Activated naive CD4-positive, alpha-beta T cell treated with anti-CD3 and anti-CD28 coated beads, Interleukin-2, amount 50 U/mL, for 72 hours (primary cell): ENCODE measurements at places on chromosomes 3 and 15. TPM values are rescaled to one million over a fixed set of nuclear protein-coding genes. Genes with fewer than 3 reads are reported as not detected.
A peak's percentile ranks its signal among the peaks of the same experiment; 100 is the strongest.

DNA sequence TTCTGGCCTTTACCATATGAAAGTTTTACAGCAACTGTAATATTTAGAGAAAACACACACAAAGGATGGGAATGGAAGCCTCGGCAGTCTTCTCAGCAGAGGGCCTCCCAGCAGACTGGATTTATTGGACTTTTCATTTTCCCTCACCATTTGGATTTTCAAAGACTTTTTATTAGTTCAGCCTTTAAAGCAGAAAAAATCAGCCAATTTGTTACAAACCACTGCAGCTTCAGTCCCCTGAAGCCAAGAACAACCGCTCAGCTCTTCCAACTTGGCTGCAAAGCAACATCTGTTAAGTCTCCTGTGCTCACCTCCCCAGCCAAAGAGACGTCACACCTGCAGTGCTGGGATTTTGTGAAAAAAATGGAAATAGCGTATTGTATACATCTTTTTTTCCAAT is 120.8 kb downstream of the GMPS start:
- no peak for DNase-seq

- DNase-seq, result no peak
These were observed 115.4 kb upstream of the C15orf61 start for GRCh38 chr15:67405208-67406191.

GRCh38 chr3:192570315-192570714 is 157.0 kb downstream of the FGF12 start:
- no peak for DNase-seq

DNA sequence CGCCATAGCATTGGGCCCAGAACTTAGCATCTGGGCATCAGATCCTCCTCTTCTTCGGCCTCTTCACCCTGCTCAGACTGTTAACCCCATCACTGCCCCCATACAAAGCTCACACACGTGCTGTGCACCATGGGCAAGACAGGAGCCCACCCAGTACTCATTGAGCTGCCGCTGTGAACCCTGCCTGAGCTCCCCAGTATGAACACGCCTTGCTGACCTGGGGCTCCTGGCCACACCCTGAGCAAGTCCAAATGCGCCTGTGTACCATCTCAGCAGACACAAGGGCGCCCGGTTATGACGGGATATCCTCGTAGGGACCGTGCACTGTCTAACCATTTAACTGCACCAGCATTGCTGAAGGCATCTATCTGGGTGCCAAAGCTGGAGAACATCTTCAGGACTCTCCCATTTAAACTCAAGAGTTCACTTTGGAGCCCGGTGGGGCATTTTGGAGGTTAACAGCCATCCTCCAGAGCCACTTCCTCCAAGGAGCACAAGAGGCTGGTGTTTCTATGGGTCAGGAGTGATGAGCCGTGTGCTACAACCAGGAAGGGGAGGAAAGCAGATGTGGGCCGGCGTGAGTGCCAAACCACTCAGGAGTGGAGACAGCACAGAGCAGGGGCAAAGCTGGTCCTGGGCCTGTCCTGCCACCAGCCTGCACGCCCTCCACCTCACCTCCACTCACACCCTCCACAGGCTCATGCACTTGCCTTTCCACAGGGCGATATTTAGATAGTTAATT is 12.1 kb downstream of the PRR23E start:
- DNase-seq, result no peak

GRCh38 chr3:53164911-53165310 is 3.9 kb downstream of the PRKCD start:
- DNase-seq, result no peak

GRCh38 chr15:31051496-31052080 is 49.9 kb downstream of the TRPM1 start:
- DNase-seq, result no peak

DNA sequence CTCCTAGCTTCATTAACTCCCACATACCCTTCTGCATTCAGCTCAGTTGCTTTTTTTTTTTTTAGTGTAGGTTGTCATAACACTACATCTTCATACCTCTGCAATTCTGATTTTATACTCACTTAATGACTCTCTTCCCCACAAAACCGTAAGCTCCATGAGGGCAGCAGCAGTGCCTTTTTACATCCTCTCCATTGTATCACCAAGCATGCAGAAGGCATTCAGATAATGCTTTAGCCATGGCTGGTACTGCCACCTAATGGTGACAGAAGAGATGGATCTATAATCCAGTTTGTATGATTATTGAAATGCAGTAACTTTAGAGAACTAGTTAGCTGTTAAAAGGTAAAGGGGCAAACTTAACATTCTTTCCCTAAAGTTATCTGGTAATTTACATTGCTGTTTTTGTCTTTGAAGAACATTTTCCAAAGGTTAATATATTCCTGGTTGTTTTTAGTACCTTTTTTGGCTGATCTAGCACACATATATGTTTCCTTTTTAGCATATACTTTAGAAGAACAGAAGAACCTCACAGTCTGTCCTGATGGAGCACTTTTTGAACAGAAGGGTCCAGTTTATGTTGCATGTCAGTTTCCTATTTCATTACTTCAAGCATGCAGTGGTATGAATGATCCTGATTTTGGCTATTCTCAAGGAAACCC is 36.8 kb downstream of the ATP1B3 start:
- DNase-seq, result peak; percentile 56

DNA sequence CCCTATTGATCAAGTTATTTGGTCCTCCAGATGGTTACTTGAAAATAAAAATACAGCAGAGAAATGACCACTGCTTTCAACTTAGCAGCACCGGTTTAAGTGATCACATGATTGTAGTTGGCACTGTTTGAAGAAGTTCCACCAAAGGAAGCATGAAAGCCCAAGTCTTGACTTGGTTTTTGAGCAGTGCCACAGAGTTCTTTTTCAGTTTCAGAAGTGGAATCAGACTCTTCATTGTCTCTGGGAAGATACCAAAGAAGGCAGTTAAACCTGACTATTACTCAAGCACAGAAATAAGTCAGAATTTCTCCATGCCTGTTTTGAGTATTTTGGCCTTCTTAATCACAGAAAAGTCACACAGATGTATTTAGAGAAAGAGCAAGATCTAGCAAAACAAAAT is 66.7 kb downstream of the BBX start:
- no peak for DNase-seq

DNA sequence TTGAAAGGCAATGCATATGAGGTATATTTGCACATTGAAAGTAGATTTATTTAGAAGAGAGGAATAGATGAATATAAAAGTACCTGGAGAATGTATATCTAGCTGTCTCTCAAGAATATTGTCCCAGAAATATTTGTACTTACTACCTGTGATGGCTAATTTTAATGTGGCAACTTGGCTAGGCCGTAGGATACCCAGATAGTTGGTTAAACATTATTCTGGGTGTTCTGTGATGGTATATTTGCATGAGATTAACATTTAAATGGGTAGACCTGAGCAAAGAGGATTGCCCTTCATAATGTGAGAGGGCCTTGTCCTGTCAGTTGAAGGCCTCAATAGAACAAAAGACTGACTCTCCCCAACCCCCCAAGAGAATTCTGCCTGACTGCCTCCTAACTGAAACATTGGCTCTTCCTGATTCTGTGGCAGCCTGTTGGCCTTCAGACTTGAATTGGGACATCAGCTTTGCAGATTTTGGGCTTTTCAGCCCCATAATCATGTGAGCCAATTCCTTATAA is 69.4 kb upstream of the FILIP1L start:
- DNase-seq, result no peak

GRCh38 chr3:152635389-152635788 is 199.5 kb upstream of the P2RY1 start:
- no peak for DNase-seq

DNA sequence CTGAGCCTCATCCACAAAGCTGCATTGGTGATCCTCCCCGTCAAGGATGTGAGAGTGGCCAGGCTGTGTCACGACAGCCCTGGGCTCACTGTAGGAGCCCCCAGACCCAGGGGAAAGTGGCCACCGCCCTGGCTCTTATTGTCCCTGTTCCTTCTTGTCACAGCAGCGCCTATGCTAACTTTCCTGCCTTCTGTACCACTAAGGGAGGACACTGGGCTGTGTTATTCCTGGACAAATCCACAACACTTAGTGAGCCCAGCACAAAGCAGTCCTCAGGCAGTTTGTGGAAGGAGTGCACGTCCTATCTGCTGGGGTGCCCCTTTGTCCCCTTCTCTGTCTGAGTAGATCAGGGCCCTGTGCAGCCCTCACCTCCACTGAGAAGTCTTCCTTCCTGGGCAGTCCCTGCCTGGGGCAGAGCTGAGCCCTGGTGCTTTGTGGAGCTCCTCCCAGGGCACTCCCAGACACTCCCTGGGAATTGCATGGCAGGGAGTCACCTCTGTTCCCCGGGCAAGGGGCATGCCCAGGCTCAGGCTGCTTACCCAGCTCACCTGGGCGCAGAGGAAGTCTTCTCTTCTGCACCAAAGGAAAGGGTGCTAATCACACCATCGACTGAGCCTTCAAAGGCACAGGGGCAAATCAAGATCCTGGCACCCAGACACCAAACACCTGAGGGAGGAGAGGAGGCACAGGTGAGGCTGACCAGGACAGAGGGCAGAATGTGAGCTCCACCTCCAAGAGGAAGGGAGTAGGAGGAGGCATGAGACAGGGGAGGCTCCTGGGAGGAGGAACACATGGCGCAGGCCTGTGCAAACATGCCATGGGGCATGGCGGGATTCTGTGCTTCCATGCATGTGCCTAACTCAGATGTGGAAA is 138.7 kb downstream of the KLF13 start:
- DNase-seq, result no peak

- DNase-seq, result no peak
These were observed 86.4 kb downstream of the PCCB start for GRCh38 chr3:136336329-136337100.

GRCh38 chr3:71392251-71392650 is 191.3 kb downstream of the FOXP1 start:
- no peak for DNase-seq

DNA sequence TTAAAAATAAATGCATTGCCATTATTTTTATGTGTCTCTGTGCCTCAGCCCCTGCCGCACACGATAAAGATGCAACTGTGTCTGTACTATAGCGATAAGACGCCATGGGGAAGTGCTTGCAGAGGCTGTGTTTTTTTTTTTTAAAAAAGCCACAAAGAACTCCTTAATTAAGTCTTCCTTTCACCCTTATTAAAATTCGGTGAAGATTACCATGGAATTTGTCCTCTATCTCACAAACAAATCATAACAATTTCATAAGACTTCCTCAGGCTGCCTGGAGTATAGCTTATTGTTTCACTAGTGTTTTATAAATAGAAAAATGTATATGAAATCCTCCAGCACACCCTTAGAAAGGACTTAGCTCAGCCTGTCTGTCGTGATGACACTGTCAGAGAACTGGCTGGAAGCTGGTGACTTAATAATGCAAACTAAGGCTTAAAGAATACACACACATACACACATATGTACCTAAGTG is 374.8 kb upstream of the SLCO3A1 start:
- no peak for DNase-seq

GRCh38 chr3:186644683-186645082 is 4.5 kb downstream of the FETUB start:
- DNase-seq, result no peak

- DNase-seq, result no peak
These were observed 11.3 kb downstream of the PPARG start for GRCh38 chr3:12300137-12300536.

- DNase-seq, result no peak
These were observed 47.0 kb downstream of the HEG1 start for GRCh38 chr3:125008766-125009165.

DNA sequence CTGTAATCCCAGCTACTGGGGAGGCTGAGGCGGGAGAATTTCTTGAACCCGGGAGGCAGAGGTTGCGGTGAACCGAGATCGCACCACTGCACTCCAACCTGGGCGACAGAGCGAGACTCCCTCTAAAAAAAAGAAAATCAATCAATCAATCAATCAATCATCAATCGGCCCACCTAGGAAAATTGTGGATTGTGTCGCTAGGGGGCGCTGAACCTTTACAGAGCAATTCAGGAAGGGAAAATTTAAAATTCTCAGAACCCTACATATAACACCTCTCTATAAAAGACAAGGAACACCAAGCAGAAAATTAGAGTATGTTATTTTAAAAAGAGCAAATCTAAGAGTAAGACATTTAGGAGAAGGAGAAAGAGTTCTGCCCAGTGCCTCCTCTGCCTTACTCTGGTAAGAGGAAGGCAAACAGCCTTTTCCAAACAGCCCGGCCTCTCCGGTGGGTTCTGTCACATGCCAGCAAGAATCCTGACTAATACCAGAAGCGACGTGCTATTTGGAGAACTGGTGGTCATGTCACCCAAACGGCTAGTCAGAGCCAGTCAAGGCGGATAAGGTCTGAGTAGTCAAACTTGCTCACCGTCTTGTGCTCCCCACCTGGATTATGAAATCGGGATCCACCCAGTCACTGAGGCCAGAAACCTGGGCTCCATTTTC is 22.3 kb upstream of the SMCO1 start:
- peak; percentile 75 for DNase-seq

DNA sequence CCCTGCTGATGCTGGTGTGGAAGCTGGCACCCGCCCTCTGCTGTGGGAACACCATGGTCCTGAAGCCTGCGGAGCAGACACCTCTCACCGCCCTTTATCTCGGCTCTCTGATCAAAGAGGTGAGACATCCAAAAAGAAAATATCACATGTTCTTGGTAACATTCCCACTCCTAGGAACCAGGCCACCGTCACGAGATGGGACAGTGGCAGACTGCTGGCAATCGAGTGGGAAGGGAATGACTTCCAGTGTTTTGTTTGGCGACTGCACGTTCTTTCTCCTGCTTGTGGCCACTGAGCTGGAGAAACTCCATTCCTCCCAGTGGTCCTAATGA is 14.3 kb downstream of the ALDH1A3 start:
- no peak for DNase-seq

- DNase-seq, result no peak
These were observed 1501.2 kb upstream of the CADM2 start for GRCh38 chr3:83457551-83457950.

GRCh38 chr3:31999907-32000439 is 18.4 kb downstream of the ZNF860 start:
- DNase-seq, result no peak

- DNase-seq, result no peak
These were observed 13.3 kb upstream of the CCR1 start for GRCh38 chr3:46221391-46221790.

GRCh38 chr15:60917461-60918145 is 311.5 kb downstream of the RORA start:
- no peak for DNase-seq

DNA sequence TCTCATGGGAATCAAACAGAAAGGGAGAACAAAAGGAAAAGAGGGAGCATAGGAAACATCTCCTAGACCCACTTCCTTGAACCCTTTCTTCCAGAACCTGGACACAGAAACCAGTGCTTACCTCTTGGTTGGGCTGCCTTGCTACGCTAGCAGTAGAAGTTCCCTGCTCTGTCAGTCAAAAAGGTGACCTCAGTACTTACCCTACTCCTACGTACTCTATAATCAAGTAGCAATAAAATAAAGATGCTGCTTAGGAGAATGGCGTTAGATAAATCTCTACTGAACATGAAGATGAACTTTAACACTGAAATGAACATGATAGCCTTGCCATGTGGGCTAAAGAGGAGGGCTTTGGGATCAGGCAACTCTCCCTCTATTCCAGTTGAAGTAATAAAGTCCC is 7.4 kb downstream of the VEPH1 start:
- DNase-seq, result no peak

Gene SLCO2A1
- total RNA-seq, result not detected

Gene COL8A1
- total RNA-seq, result not detected

Gene ACTR8
- total RNA-seq, result 33.8 TPM

Gene POTEB3
- total RNA-seq, result not detected

Gene XCR1
- total RNA-seq, result not detected

Gene LRRC15
- not detected for total RNA-seq

Gene ZNF620
- total RNA-seq, result 4.9 TPM

Gene CGNL1
- total RNA-seq, result not detected

Gene ARHGEF26
- total RNA-seq, result 0.19 TPM

Gene PDZRN3
- total RNA-seq, result not detected

Gene ANKRD63
- not detected for total RNA-seq

Gene ROBO1
- not detected for total RNA-seq

Gene FAM107A
- total RNA-seq, result not detected

Gene PLCH1
- 0.05 TPM for total RNA-seq
